Aorta (tissue), 5 donors: ENCODE measurements at places on chromosomes 7 and 10.

- DNase-seq = no peak
Observed at GRCh38 chr10:13775786-13776775, 189.3 kb downstream of the PRPF18 start.

DNA sequence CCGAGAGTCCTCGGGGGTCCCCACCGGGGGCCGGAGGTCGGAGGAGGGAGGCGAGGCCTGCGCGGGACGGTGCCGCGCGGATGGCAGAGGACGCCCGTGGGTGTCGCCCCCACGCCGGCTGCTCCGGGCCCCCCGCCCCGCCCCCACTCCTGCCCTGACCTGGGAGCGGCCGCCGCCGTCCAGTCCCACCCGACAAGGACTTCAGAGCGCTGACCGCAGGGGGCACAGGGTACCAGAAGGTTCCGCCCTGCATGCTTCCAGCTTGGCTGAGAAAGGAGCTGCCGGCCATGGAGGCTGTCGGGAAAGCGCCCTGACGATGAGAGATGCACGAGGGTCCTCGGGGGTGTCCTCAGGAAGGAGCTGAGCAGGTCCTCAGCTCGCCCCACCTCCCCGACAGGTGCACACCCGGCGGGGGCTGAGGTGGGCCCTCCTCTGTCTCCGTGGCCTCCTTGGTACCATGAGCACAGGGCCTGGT lies 57.0 kb upstream of the DNAJB6 start:
- DNase-seq = no peak

GRCh38 chr7:43198599-43199090 lies 86.2 kb downstream of the HECW1 start:
- DNase-seq = no peak

- peak; percentile 73 for DNase-seq
Observed at GRCh38 chr7:960269-960871, 5.9 kb upstream of the ADAP1 start.

DNA sequence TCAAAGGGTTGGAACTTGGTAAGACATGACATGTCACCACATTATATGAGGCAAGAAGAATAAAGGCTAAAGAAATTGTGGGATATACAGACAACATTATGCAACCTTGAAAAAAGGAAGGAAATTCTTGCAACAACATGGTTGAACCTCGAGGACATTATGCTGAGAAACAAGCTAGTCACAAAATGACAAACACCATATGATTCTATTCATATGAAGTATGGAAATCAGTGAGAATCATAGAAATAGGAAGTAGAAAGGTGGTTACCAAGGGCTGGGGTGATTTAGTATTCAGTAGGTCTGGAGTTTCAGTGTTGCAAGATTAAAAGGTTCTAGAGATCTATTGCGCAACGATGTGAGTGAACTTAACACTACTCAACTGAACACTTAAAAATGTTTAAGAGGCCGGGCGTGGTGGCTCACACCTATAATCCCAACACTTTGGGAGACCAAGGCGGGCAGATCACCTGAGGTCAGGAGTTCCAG lies 126.9 kb upstream of the TBX20 start:
- no peak for DNase-seq

- DNase-seq = no peak
Observed at GRCh38 chr7:97021747-97022490, 2.7 kb downstream of the DLX5 start.

DNA sequence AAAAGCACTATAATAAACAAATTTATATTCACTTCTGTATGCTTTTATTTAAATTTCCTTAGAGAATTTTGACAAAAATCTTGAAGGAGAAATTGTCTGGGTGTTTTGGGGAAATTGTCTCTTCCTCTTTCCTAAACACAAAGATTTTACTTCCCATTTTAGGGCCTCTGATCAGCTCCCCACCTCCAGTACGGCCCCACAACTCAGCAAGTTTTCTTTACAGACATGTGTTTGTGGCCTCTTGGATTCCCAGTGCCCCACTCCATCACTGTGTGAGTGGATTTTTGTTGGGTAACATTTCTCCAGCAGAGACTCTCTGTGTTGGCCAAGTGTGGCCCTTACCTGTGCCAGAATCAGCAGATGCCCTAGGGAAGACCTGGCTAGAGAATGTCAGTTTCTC lies 182.8 kb upstream of the CDC14C start:
- no peak for DNase-seq

- DNase-seq = no peak
Observed at GRCh38 chr10:16116404-16117304, 256.3 kb upstream of the MINDY3 start.

DNA sequence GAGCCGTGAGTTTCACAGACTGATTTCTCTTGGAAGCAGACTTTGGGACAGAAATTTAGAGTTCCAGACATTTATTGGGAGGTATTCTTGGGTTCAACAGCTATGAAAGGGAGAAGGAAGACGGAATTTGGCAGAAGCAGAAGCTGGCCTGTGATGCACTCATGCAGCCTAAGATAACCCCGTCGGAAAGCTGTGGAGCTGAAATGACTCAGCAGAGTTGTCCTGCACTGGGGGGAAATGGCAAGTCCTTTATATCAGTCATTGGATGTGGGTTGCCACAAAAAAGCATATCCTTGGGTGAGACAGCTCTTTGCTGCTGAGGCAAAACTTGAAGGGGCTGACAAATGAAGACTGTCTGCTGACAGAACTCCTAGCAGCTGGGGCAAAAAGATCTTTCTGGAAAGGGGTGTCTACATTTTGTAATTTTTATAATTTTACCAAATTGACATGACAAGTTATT lies 11.5 kb upstream of the MICU1 start:
- no peak for DNase-seq

DNA sequence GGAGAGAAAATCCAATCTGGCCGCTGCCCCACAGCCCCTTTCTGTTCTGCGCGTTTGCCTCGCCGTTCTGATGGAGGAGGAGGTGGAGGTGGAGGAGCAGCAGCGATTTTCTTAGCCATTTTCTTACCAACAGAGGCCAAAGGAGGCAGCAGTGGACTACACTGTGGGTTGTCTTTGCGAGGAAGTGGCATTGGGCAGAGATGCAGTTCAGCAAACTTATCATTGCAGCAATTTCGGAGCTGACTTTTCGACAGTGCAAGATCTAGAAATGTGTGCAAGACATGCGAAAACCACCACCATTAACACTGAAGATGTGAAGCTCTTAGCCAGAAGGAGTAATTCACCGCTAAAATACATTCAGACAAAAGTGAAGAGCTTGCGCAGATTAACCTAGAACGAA lies 1.9 kb upstream of the ARL4A start:
- DNase-seq = no peak

DNA sequence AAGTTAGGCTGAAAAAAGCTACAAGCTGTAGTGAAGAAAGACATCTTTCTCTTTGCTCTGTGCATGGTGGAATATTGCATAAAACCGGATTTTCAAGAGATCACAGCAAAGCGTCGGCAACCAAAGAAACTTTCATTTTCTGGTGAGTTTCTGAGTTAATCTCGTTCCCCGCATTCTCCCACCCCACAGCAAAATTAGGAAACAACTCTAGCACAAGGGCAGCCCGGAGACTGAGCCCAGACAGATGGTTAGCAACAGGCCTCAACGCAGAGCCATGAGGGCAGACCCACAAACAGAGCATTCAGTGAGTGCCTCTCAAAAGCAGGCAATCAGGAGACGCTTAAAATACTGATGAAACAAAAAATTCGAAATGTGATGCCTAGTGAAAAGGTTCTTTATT lies 396.1 kb upstream of the KLF6 start:
- DNase-seq = no peak

DNA sequence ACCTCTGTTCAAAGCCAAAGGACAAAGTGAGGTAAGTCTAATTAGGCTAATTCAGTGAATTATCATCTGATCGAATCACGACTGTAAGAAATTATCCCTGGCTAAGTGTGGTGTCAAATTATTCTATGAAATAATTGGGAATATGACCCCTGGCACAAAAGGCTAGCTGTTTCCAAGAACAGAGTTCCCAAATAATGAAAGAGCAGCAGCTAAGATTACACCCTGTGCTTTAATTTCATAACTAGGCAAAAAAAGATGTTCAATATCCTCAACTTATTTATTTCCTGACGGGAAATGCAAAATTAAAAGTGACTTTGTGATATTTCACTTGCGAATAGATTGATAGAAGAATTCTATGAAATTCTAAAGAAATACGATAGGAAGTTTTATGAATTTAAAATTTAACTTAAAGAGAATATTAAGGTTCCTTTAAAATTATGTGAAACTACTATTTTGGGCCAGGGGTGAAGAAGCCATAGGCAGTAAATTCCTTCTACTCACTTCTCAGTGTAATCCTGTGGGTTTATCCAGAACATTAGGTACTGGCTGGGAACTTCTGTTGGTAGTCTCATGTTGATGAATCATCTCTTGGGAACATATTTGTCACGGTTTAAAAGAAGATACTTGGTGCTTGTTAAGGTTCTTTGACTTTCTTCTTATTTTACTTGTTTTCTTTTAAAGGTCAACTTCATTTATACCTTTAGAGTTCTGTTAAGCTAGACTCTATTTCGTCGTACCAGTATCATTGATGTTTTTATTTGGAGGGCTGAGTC lies 148.5 kb downstream of the POLR1F start:
- no peak for DNase-seq

DNA sequence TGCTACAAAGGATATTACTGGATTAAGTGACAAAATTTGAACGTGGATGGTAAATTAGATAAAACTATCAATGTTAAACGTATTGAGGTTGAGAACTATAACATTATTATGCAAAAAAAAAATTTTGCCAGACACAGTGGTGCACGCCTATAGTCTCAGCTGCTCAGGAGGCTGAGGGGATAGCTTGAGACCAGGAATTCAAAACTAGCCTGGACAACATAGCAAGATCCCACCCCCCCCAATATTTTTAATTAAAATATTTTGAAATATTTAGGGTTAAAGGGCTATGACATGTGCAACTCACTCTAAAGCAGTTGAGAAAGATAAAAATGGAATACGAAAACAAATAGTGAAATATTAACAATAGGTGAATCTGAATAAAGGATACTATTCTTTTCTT lies 45.1 kb upstream of the ANAPC16 start:
- DNase-seq = no peak

GRCh38 chr10:11116361-11116760 lies 98.7 kb downstream of the CELF2 start:
- no peak for DNase-seq

DNA sequence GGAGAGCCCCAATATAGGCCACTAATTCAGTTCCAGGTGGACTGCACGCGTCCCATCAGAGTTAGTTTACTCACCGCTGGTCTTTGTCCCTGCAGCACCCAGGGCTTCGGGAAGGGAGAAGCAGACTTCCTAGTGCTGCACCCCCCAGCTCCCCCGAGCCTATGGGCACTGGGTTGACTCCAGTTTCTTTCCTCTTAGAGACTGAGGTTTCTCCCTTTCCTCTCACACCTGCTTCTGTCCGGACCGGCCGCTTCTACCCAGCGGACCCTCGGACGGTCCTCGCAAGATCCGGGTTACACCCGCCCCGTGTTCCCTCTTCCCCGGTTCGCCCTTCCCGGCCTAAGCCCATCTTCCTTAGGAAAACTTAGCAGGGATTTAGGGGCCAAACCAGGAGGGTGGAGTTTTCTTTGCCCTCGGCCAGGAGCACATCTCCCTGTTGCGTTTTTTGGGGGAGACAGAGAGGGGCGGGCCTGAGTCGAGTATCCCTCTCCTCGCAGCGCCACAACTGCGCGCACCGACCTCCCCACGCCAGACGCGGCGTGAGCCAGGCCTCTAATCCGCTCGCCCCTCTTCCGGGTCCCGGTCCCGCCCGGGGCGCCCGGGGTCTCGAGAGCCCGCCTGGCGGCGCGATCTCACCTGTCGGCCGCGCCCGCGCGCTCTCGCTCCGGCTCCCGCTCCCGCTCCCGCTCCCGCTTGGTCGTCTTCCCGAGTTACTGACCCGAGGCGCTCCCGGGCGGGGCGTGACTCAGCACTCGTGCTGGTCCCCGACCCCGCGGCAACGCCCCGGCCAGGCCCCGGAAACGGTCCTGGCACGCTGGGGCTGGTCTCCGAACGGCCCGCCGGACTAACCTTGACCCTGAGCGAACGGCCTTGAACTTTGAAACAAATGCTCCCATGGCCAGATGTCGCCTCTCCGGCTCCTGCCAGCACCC lies at the start of gene AIFM2:
AIFM2 (minus strand) TSS at position 728 of the 932 bp plus-strand sequence. CDS start 8,741 bp downstream, outside the sequence.
- peak; percentile 83 for DNase-seq

DNA sequence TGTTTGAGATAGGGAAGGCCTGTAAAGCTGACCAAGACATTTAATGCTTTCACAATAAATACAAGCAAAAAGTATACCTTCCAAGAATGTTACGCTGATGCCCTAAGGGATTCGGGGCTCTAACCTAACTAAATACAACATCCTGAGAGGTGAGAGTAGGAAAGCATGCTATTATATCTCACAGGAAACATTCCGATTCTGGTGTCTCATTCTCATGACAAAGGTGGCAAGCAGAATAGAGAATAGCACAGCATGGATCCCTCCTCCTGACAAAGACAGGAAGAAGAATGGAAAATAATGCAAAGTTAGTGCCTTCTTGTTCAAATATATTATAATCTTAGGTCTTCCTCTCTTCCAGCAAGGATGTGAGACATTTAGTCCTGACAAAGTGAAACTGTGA lies 504.3 kb downstream of the TFEC start:
- no peak for DNase-seq

- DNase-seq = no peak
Observed at GRCh38 chr7:33774762-33775523, 130.4 kb upstream of the BMPER start.

- DNase-seq = no peak
Observed at GRCh38 chr10:88008866-88009470, 145.5 kb downstream of the PTEN start.
